Naive thymus-derived CD4-positive, alpha-beta T cell (primary cell): ENCODE measurements at places on chromosomes 7 and 10. TPM values are rescaled to one million over a fixed set of nuclear protein-coding genes. Genes with fewer than 3 reads are reported as not detected.

Gene SLC26A5
- total RNA-seq, result not detected

Gene NOS3
- total RNA-seq, result 15.6 and 19.1 TPM in 2 replicates

Gene CISD1
- total RNA-seq, result 9.2 TPM

Gene HOXA7
- not detected in 2 replicates for total RNA-seq

Gene ABCC2
- total RNA-seq, result 6.3 TPM

Gene TAF3
- total RNA-seq, result 23.9 TPM

Gene ITIH5
- total RNA-seq, result not detected

Gene MAPK8
- 45.2 TPM for total RNA-seq

Gene SPDYE1
- 0.19 TPM for total RNA-seq

Gene HTR5A
- not detected for total RNA-seq

Gene TBC1D12
- 0.82 TPM for total RNA-seq

Gene NKX2-3
- total RNA-seq, result not detected

Gene FAM25C
- not detected for total RNA-seq

Gene DRGX
- total RNA-seq, result not detected

Gene WDR37
- total RNA-seq, result 35.8 TPM

Gene FKBP6
- total RNA-seq, result 0.24 TPM

Gene MLXIPL
- not detected for total RNA-seq

Gene FAM25G
- not detected for total RNA-seq

Gene ARHGEF5
- total RNA-seq, result 5.1 TPM

Gene TMEM130
- total RNA-seq, result not detected

Gene APBB1IP
- 64.7 TPM for total RNA-seq

Gene OPTN
- 80.6 TPM for total RNA-seq

Gene CDHR3
- total RNA-seq, result 7.3 TPM

Gene FXYD4
- total RNA-seq, result not detected

Gene IFIT1B
- total RNA-seq, result not detected

Gene SPDYE16
- 0.38 TPM for total RNA-seq

Gene ENTPD1
- total RNA-seq, result 0.89 TPM

Gene FGFBP3
- total RNA-seq, result 6.5 TPM

Gene ITGA8
- not detected for total RNA-seq

Gene ANKRD30A
- not detected for total RNA-seq

Gene TMEM229A
- not detected for total RNA-seq

Gene UNCX
- total RNA-seq, result not detected

Gene ADRA2A
- not detected for total RNA-seq

Gene WIPF3
- total RNA-seq, result not detected

Gene GHRHR
- not detected for total RNA-seq

Gene PIP
- total RNA-seq, result not detected

Gene ZPBP
- total RNA-seq, result not detected in 2 replicates
